Stimulated activated CD8-positive, alpha-beta memory T cell treated with anti-CD3 and anti-CD28 coated beads, Interleukin-4, amount 100 ng/mL, for 1 hour (primary cell): ENCODE measurements at places on chromosomes 1 and 21.

GRCh38 chr1:44802306-44803061 lies 2.3 kb downstream of the PLK3 start:
- DNase-seq = no peak

DNA sequence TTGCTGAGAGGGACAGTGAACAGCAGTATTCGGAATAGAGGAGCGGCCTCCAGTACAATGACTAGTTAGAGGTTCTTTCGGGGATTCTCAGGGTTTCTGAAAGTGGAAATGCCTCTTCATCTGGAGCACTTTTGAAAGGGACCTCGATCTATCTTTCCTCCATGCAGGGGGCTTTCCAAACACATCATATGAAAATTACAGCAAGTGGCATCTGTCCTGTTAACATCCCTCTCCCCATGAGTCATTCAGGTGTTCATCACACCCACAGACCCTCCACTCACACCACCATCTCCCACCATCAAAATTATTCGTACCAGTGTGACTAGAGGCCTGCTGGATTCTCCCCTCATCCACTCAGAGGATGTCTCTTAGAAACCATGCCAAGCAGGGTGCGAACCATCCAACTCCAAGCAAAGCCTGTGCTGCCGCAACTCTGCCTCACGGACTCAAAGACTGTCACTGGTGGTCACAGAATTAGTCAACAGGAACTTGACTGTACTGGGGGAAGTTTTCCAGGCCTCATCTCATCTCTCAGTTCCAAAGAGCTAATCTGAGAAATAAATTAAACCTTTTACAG lies 211.1 kb downstream of the MRPL39 start:
- no peak for DNase-seq

GRCh38 chr1:45930258-45931150 lies 127.1 kb downstream of the MAST2 start:
- no peak for DNase-seq

- DNase-seq = no peak
Measured at GRCh38 chr1:117371441-117372151, 4.3 kb downstream of the MAN1A2 start.

DNA sequence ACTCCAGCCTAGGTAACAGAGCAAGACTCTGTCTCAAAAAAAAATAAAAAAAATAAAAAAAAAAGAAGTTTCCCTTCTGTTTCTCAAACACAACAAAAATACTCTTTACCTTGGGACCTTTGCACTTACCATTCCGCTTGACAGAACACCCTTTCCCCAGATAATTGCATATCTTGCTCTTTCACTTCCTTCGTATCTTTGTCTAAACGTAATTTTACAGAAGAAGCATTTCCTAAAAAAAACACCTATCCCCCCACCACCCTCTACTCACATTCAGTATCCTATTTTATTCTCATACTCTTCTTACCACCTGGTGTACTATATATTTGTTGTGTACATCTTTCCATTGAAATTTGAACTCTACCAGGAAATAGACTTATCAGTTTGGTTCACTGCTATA lies 32.7 kb downstream of the ASH1L start:
- DNase-seq = no peak

GRCh38 chr1:236261898-236262297 lies 19.9 kb downstream of the ERO1B start:
- DNase-seq = no peak

GRCh38 chr1:30049748-30050296 lies 673.6 kb downstream of the MATN1 start:
- DNase-seq = no peak

DNA sequence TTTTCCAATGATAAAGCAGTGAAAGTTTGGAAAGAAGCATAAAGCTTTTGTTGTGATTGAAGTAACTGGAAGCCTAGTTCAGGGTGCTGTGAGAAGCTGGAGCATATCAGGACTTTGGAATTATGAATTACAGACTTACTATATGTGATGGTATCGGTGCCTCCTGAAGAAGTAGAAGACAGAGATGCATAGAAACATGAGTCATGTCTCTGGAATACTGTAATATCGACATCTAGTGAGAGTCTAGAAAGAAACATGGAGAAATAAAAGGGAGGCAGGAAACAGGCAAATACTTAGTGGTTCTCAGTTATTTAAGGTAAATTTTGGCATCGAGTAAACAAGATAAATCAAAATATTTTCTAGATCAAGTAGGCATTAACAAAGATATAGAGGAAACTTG lies 103.0 kb downstream of the CAMTA1 start:
- DNase-seq = no peak

GRCh38 chr1:209662879-209663327 lies 10.7 kb upstream of the LAMB3 start:
- no peak for DNase-seq

DNA sequence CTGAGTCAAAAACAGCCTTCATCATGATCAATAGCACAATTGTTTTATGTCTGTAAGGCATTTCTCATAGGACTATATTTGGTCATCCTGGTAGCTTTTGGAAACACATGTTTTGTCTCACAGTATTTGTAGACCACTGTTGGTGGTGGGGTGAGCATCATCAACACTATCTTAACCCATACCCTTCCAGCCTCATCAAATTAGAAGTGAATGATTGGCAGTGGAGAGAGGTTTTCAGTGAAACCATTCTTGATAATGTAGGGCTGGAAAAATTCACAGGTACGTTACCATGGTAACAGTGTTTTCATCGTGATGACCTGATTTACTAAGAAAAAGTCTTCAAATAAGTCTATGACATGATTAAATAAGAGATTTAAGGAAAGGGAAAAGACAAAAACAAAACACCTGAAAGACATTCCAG lies 45.3 kb upstream of the C1orf105 start:
- no peak for DNase-seq

DNA sequence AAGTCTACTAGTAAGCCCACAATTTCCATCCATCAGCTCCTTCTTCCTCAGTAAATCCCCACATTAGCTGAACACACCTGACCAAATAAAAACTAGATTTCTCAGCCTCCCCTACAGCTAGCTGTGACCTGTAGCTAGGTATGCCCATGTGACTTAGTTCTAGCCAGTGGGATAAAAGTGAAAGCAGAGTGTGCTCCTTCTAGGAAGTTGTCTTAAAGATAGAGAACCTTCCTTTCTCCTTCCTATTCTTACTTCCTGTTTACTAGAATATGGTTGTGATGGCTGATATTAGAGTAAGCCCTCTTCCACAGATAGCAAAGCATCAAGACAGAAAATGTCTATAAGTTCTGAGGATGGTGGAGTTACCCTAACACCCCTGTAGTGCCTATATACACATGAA lies 67.0 kb downstream of the PIK3R3 start:
- no peak for DNase-seq

GRCh38 chr1:1208713-1209433 lies 2.5 kb upstream of the TNFRSF18 start:
- no peak for DNase-seq

DNA sequence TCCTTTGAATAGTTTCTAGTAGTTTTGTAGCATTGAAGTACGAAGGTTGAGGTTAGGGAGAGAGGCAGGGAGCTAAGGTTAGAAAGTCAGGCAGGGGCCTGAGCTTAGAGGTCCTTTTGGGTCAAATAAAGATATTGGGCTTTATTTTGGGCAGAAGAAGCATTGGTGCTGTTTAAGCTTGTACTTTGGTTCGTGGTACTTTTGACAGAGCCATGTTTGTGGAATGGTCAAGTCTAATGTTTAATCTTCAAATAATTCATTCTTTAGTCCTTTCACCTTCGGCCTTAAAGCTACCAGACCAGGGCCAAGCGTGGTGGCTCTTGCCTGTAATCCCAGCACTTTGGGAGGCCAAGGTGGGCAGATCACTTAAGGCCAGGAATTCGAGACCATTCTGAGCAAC lies 12.5 kb downstream of the FGGY start:
- no peak for DNase-seq

DNA sequence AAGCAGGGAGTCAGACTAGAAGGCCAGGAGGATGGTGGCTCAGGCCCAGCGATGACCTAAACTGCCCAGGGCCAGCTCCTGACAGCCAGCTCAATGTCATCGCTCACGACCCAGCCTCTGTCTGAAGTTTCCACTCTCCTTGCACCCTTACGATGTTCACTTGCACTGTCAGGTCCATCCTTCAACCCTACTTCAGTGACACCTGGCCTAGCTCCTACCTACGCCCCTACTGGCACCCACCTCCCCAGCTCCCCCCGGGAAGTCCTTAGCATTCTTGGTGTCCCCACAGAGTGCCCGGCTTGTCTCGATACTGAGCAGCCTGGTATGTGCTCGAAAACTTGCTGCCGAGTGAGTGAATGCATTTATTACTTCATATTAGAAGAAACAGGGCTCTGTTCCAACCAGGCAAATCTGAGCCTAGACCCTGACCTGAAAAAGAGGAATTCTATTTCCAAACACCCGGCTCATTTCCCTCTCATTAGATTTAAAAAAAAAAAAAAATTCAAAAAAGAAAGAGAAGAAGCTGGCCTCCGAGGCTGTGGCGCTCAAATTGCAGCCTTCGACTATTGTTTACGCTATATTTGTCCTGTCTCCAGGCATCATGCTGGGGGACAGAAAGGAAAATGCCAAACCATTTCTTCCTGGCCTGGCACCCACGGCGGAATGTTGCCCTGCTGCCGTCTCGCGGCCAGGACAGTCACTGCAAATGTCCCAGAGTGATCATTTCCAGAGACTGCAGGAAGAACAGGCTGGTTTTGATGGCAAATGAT lies 29.8 kb upstream of the LRRC38 start:
- no peak for DNase-seq

DNA sequence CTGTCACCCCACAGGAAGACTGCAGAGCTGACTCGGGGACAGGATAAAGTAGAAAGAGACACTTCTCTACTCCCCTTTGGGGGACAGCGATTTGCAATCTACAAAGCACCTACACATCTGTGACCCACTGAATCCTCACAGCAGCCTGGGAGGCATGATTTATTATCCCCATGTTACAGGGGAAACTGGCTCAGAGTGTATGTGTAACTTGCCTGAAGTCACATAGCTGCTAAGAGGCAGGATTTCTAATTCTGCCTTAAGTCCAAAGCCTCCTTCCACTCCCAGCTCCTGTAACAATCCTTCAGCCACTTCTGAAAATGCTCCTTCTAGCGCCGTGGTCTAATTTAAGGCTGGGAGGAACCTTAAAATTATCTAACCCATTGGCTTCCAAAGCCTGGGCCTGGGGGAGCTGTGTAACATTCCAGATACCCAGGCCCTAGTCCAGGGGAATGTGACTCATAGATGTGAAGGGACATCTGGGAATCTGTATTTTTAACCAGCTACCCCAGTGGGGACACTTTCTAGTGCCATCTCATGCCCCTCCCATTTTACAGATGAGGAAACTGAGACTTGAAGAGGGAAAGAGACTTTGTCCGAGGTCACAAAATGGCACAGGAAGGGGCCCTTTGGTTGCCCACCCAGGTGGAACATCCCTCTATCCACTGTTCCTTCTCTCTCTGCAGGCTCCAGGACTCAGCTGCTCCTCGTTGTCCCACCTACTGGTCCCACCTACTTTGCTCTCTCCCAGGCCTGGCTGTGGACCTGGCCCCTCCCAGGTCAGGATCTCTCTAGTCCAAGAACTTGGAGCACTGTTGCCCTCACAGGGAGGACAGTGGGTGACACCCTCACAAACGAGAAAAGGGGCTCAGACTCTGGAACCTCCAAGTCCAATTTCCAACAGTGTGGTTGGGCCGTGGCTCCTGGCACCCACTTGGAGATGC lies 48.9 kb downstream of the AHDC1 start:
- DNase-seq = no peak

- no peak for DNase-seq
Measured at GRCh38 chr1:115165776-115166175, 76.5 kb upstream of the TSPAN2 start.

DNA sequence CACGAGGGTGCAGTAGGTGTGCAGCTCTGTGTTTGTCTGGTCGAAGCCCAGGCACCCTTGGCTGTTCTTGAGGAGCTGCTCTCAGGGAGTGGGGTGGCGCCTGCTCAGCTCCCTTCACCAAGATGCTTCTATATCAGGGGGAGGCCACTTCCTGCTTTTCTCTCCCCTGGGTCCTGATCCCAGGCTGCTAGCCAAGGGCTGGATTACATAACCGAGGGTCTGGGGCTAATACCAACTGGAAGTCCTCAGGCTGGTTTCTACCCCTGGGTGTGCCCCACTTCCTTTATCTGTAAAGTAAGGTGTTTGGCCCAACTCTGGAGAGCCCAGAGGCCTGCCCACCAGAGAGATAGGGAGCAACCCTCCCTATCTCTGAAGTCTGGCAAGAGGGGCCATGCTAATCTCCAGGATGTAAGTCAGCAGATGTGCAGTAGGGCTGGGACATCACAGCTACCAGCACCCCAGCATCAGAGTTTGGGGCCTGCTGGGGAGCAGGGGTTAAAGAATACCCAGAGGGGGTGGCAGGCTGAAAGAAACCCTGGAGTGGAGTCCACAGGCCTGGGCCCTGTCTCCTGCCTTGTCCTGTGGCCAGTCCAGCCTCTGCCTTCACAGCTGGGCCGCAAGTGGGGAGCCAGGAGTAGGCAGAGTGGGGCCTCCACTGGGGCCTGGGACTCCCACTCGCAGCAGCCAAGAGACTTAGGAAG lies 2.1 kb downstream of the SELENBP1 start:
- DNase-seq = no peak

- no peak for DNase-seq
Measured at GRCh38 chr1:205777994-205778393, 2.7 kb upstream of the RAB29 start.

GRCh38 chr1:219184337-219184736 lies 10.7 kb downstream of the LYPLAL1 start:
- no peak for DNase-seq

- DNase-seq = no peak
Measured at GRCh38 chr1:94071391-94071790, 49.6 kb downstream of the ABCA4 start.

GRCh38 chr1:94530373-94530878 lies 11.1 kb downstream of the F3 start:
- DNase-seq = no peak

- no peak for DNase-seq
Measured at GRCh38 chr1:183480971-183481441, 8.7 kb downstream of the SMG7 start.

DNA sequence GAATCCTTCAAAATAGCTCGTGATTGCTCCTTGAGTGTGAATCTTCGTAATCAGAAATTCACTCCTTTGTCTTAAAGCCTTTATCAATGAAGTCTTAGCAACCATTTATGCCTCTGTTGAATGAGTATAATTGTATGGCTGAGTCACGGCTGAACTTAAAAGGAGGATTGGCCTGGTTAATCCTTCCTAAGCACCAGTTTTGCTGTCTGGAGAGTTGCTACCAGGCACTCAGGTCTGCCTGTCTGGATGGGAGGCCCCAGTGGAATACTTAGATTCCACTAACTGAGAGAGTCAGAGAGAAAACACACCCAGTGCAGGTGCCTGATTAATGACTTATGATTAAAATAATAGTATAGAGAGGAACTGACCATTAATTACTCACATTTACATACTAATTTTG lies 7.6 kb upstream of the HHAT start:
- DNase-seq = no peak
